ENCODE measurements at places on chromosomes 7 and 10. TPM values are rescaled to one million over a fixed set of nuclear protein-coding genes. Genes with fewer than 3 reads are reported as not detected.

GRCh38 chr10:130244928-130245495 lies 108.8 kb downstream of the GLRX3 start:
- no peak for DNase-seq

DNA sequence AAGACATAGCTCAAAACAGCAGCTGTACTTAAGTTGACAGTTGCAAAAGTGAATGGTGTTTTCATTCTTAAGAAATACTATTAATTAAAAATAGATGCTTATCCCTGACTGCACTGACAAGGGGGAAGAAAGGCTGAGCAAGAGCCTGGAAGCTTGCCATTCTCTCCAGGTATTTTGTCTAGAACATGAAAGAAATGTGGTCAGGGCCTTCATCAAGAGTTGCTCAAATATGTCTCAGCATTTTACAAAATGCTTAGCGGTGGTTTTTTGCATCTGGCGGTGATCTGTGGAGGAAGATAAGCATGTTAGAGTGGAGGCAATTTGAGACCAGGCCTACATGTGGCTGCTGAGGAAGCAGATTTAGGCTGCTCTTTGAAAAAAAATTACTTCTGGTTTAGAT lies 46.4 kb upstream of the CC2D2B start:
- no peaks in the 10 kb centered on the region for H3K36me3 ChIP-seq
- no peaks in the 10 kb centered on the region for H3K27me3 ChIP-seq
- H3K4me3 ChIP-seq: no peak overlapping the region
- peaks cover 8% of the 10 kb centered on the region for H3K4me1 ChIP-seq
- H3K27ac ChIP-seq: no peak overlapping the region
- DNase-seq: no peak

GRCh38 chr10:58331646-58332045 lies 3.2 kb upstream of the UBE2D1 start:
- peaks cover 14% of the 10 kb centered on the region for H3K4me1 ChIP-seq
- no peak overlapping the region for H3K4me3 ChIP-seq
- H3K27ac ChIP-seq: no peak overlapping the region
- no peaks in the 10 kb centered on the region for H3K36me3 ChIP-seq
- DNase-seq: no peak

GRCh38 chr10:112915590-112916572 lies 34.2 kb upstream of the TCF7L2 start:
- H3K36me3 ChIP-seq: no peaks in the 10 kb centered on the region
- no peak overlapping the region for H3K27ac ChIP-seq
- H3K27me3 ChIP-seq: no peaks in the 10 kb centered on the region
- H3K4me3 ChIP-seq: no peak overlapping the region
- no peak for DNase-seq
- no peaks in the 10 kb centered on the region for H3K4me1 ChIP-seq

DNA sequence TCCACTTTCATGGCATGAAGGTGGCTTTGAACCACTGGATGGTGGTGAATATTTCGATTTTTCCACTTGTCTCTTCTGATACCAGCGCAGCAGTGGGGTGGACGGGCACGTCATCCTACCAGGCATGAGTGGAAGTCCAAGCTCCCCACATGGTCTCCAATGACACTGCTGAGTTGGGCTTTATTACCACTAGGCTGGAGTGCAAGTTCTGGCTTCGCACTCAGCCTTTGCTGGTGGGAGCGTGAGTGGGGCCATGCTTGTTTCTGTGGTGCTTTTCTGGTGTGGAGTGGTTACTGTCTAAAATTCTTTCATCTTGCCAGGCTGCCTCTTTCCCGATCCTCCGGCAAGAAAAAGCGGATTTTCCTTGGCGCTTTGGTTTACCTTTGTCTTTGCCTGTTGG lies 70.1 kb upstream of the SDK1 start:
- no peak overlapping the region for H3K4me3 ChIP-seq
- no peaks in the 10 kb centered on the region for H3K27me3 ChIP-seq
- no peaks in the 10 kb centered on the region for H3K4me1 ChIP-seq

GRCh38 chr10:102120142-102120990 lies at the start of gene LDB1:
Gene LDB1 (minus strand): TSS chr10:102120368. CDS start chr10:102120110, 258 bp downstream.
- H3K36me3 ChIP-seq: no peaks in the 10 kb centered on the region
- no peaks in the 10 kb centered on the region for H3K27me3 ChIP-seq
- H3K27ac ChIP-seq: peak within 1 kb of the TSS; percentile 97

ANXA8L1 gene
- 7.3 TPM for total RNA-seq

- no peak overlapping the region for H3K27ac ChIP-seq
- no peaks in the 10 kb centered on the region for H3K27me3 ChIP-seq
- H3K4me1 ChIP-seq: peaks cover 23% of the 10 kb centered on the region
- no peak overlapping the region for H3K4me3 ChIP-seq
- DNase-seq: no peak
Observed at GRCh38 chr10:3401491-3401938, 228.9 kb upstream of the PITRM1 start.

UPF2 gene
- 27.3 TPM for total RNA-seq

- peaks cover 3% of the 10 kb centered on the region for H3K4me1 ChIP-seq
- no peak overlapping the region for H3K4me3 ChIP-seq
- no peaks in the 10 kb centered on the region for H3K27me3 ChIP-seq
- DNase-seq: no peak
- no peaks in the 10 kb centered on the region for H3K36me3 ChIP-seq
Observed at GRCh38 chr7:16986755-16987154, 105.0 kb upstream of the AGR3 start.

DNA sequence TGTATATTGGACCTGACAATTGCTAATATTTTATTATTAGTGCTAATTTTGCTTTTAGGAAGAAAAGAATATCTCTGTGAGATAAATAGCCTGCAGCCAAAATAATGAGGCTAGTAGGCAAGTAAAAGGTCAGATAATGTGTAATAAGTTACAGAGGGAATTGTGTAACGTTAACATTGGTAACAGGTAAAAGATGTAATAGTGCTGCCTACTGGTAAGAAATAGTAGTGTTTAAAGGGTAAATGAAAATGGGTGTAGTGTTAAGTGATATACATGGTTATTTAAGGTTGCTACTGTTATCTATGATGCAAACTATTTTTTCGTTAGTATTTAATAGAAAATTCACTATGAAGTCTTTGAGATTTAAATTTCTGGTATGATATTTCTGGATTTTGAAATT lies 9.2 kb upstream of the FOXP2 start:
- H3K36me3 ChIP-seq: no peaks in the 10 kb centered on the region
- DNase-seq: no peak
- no peak overlapping the region for H3K4me3 ChIP-seq

ADAM22 gene
- 3.6 TPM for total RNA-seq

- peak overlapping the region; percentile 31 for H3K27ac ChIP-seq
- no peak overlapping the region for H3K4me3 ChIP-seq
- H3K27me3 ChIP-seq: no peaks in the 10 kb centered on the region
Observed at GRCh38 chr7:130953196-130953595, 219.2 kb upstream of the KLF14 start.

- peaks cover 4% of the 10 kb centered on the region for H3K4me1 ChIP-seq
- no peak overlapping the region for H3K27ac ChIP-seq
- H3K36me3 ChIP-seq: no peaks in the 10 kb centered on the region
- no peaks in the 10 kb centered on the region for H3K27me3 ChIP-seq
- no peak for DNase-seq
- H3K4me3 ChIP-seq: no peak overlapping the region
Observed at GRCh38 chr10:3010816-3011460, 56.4 kb upstream of the PFKP start.

LEP gene
- total RNA-seq: 70.7 TPM

CTAGE8 gene
- total RNA-seq: 1.8 TPM

GRCh38 chr7:50591098-50591479 lies 25.9 kb upstream of the DDC start:
- H3K27me3 ChIP-seq: no peaks in the 10 kb centered on the region
- no peaks in the 10 kb centered on the region for H3K36me3 ChIP-seq
- no peak overlapping the region for H3K4me3 ChIP-seq
- no peak for DNase-seq
- H3K27ac ChIP-seq: no peak overlapping the region
- H3K4me1 ChIP-seq: no peaks in the 10 kb centered on the region

GRCh38 chr7:52481571-52481970 lies 553.9 kb upstream of the POM121L12 start:
- no peak overlapping the region for H3K4me3 ChIP-seq
- no peak overlapping the region for H3K27ac ChIP-seq
- no peaks in the 10 kb centered on the region for H3K27me3 ChIP-seq

DNA sequence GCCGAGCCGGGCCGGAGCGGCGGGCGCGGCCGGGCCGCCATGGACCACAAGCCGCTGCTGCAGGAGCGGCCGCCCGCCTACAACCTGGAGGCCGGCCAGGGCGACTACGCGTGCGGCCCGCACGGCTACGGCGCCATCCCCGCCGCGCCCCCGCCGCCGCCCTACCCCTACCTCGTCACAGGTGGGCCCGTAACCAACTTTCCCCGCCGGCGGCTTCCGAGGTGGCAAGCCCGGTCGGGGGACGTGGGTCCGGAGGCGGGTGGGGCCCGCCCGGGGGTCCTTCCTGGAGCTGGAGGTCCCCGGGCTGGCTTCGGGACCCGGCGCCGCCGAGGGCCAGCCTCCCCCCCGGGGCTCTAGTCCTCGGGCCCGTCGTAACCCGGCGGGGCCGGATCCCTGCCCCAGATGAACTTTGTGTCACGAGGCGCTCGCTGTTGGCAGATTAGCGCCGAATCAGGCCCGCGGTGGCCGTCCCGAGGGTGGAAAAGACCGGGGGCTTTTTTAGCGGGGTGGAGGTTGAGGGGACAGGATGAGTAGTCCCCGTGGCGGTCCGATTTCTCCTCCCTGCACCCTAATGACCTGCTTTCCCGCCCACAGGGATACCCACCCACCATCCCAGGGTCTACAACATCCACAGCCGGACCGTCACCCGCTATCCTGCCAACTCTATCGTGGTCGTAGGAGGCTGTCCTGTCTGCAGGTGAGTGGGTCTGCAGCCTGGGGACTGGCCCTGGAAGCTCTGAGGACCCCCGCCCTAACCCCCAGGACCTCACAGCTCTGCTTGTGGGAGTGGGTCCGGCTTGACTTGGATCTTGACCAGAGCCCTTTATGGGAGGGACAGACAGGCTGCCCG lies 496 bp downstream of the BRI3 start:
- peaks cover 7% of the 10 kb centered on the region for H3K36me3 ChIP-seq
- peak; percentile 26 for DNase-seq
- peak overlapping the region; percentile 96 for H3K27ac ChIP-seq
- H3K4me3 ChIP-seq: peak overlapping the region; percentile 77
- no peaks in the 10 kb centered on the region for H3K27me3 ChIP-seq
- H3K4me1 ChIP-seq: peaks cover 50% of the 10 kb centered on the region

AKR1C2 gene
- total RNA-seq: 24.7 TPM

FAM221A gene
- 12.5 TPM for total RNA-seq

CYP26C1 gene
- 2.2 TPM for total RNA-seq

DNA sequence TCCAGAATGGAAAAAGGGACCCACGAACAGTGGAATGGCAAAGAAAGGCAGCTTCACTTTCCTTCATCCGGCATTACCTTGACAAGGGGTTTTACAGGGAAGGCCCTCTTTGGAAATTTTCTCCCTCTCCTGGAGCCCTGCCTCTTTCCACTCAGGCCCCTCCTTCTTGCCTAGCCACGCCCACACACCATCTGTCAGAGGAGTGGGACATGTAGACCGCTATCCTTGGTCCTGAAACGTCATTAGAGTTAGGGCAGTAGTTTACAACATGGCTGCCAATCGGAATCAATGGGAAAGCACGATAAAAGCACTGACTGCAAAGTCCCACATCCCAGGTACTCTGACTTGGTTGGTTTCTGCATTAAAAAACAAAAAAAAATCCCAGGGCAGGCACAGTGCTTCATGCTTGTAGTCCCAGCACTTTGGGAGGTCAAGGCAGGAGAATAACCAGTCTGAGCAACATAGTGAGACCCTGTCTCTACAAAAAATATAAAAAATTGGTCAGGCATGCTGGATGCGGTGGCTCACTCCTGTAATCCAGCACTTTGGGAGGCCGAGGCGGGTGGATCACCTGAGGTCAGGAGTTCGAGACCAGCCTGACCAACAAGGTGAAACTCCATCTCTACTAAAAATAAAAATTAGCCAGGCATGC lies 96.4 kb downstream of the MARCHF5 start:
- H3K36me3 ChIP-seq: no peaks in the 10 kb centered on the region
- H3K27ac ChIP-seq: no peak overlapping the region
- no peaks in the 10 kb centered on the region for H3K27me3 ChIP-seq
- no peak overlapping the region for H3K4me3 ChIP-seq
- DNase-seq: no peak
- no peaks in the 10 kb centered on the region for H3K4me1 ChIP-seq

- no peaks in the 10 kb centered on the region for H3K4me1 ChIP-seq
- H3K4me3 ChIP-seq: no peak overlapping the region
- no peaks in the 10 kb centered on the region for H3K36me3 ChIP-seq
- H3K27me3 ChIP-seq: no peaks in the 10 kb centered on the region
- DNase-seq: no peak
Observed at GRCh38 chr7:113283861-113284260, 165.5 kb upstream of the SMIM30 start.

Measured in tibial nerve (tissue), 4 donors.